NCI-H345 (cell line): ENCODE measurements at places on chromosomes 6 and 20.

DNA sequence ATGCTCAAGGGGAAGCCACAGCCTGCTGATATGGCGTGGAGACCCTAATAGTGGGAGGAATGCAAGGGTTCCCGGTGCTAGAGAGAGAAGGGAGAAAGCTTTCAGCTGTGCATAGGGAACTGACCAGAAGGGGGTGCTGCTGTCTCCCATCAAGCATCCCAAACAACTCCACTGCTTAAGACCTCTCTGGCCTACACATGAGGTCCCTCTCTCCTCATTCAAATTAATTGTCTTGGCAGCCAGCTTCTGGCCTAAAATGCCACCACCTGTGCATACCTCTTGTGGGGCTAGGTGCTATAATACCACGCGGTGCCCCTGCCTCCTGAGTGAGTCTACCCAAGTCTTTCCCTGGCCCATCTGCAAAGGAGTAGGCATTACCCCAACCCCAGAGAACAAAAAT lies 14.5 kb downstream of the ADISSP start:
- peak; percentile 41 for DNase-seq

DNA sequence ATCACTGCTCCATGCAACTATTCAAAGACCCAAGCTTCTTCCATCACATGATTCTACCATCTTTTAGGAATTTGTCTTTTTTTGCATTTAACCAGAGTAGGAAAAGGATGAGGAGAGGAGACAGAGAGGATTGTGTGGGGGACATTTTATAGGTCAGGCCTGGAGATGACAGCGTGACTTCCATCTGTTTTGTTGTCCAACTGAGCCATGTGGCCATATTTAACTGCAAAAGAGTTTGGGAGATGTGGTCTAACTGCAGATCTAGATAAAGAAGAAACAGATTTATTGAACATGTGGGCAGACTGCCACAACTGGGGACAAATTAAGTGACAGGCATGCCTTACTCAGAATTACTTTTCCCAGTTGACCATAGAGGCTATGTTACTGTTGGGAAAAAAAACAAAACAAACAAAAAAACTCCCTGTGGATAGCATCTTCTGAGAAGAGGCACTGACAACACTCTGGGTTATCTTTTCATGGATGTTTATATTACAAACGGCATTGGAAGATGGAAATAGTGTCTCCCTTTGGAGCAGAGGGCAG lies 18.9 kb upstream of the MOCS1 start:
- DNase-seq, result no peak

DNA sequence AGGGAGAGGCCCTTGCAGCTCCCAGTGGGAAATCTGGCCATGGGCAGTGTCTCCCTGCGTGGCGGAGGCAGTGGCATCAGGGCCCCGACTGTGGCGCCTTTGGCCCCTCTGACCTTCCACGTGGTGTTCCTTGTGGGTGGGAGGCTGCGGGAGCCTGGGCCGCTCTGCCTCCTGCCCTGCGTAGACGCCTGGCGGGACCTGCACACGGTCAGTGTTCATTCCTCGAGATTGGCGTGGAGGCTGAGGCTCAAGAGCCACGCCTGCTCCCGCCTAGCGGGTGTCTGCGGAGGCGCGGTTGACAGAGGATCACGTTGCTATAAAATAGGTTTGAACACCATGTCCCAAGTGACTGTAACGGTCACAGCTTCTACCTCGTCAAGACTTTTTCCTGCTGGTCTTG lies 14.0 kb downstream of the COL9A3 start:
- no peak for DNase-seq

DNA sequence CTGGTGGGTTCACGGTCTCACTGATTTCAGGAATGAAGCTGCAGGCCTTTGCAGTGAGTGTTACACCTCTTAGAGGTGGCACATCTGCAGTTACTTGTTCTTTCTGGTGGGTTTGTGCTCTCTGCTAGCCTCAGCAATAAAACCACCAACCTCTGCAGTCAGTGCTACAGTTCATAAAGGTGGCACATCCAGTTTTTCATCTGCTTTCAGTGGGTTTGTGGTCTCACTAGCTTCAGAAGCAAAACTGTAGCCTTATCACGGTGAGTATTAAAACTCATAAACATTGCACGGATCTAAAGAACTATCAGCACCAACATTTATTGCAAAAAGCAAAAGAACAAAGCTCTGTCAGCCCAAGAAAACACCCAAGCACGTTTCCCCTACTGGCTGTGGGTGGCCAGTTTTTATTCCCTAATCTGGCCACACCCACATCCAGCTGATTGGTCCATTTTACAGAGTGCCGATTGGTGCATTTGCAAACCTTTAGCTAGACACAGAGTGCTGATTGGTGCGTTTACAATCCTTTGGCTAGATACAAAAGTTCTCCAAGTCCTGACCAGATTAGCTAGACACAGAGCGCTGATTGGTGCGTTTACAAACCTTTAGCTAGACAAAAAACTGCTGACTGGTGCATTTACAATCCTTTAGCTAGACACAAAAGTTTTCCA lies 3.4 kb upstream of the TMEM14C start:
- DNase-seq, result no peak

- no peak for DNase-seq
Measured at GRCh38 chr20:11901127-11901526, 16.6 kb upstream of the BTBD3 start.

- no peak for DNase-seq
Measured at GRCh38 chr6:137405806-137406205, 88.4 kb downstream of the OLIG3 start.

DNA sequence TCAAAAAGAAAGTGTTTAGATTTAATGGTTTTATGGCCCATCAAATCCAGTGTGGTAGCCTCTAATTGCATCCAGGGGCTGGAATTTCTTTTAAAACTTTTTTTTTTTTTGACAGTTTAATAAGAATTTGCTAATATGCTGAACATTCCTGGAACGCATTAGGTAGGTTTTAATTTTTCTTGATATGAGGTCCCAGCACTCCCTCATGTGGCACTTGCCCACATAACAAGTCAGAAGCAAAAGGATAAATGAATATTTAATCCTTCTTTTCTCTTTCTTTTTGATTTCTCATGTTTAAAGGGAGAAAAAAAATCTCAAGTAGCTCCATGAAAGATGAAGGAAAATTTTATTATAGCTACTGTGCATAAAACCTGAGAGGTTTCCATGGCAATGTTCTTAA lies 13.5 kb downstream of the HAO1 start:
- peak; percentile 1 for DNase-seq

GRCh38 chr6:155994086-155994485 lies 538.4 kb upstream of the NOX3 start:
- DNase-seq, result no peak

- DNase-seq, result peak; percentile 79
Measured at GRCh38 chr20:58892141-58892931, 39.8 kb downstream of the GNAS start.

- DNase-seq, result no peak
Measured at GRCh38 chr20:16135630-16136029, 437.6 kb downstream of the KIF16B start.

DNA sequence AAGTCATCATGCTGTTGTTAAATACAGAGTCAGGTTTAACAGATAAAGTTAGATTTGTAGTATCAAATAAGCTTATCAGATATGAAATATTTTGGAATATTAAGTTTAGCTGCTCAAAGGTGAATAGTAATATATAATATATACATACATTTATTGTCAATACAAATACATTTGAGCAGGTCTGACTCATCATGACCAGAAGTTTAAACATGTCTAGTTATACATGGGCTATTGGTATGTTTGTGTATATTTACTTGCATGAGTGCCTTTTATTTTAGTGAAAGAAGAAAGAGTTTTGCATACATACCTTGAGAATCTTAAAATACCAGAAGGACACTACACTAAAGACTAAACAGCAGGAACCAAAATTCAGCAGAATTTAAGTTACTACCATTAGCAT lies 76.8 kb downstream of the BMP5 start:
- no peak for DNase-seq
